ENCODE measurements at places on chromosomes 6 and 20.

- no peak for DNase-seq
These were observed 34.3 kb upstream of the MCUR1 start for GRCh38 chr6:13848522-13849150.

DNA sequence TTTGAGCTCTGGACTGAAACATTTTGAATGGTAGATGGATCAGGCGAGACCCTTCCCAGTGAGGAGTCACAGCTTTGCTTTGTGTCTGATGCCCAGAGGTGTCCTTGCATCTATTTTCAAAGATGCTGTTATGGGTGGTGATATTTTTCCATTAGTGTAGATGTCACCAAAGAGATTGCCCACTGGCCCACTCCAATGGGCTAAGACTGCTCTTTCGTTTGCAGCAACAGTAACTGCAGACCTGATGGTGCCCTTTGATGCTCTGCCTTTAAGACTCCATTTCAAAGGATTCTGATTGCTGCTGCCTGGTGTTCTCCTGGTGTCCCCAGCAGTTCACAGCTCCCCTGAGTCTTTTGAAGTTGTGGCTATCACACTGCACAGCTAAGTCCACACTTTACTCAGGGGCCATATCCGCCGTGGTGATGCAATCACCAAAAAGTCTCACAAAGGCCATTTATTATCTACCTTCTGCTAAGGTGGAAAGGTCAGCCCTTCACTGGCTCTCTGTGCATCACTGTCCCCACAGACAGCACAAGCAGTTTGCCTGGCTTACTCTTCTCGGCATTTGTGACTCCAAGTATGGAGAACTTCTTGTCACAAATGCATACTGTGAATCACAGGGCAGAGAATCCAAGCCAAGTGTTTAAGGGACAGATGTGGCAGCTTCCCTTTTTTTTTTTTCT is 56.4 kb downstream of the NOX3 start:
- no peak for DNase-seq

- DNase-seq: no peak
These were observed 59.9 kb upstream of the TINAG start for GRCh38 chr6:54248319-54248718.

DNA sequence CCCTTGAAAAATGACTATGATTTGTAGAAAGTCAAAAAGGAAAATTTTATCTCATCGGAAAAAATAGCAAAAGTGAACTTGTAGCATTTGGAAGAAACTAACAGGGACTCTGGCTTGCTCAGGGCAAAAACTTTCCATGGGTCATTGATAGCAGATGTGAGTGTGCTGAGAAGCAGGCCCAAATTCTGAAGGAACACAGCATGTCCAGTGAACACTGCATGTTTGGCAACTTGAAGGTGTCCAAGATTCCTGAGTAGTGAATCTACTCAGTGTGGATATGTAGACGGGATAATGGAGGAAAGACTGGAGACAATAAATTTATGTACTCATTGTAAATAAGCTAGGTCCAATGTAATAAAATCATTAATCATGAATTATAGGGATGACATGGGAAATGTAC is 8.2 kb downstream of the SLC17A2 start:
- DNase-seq: no peak

DNA sequence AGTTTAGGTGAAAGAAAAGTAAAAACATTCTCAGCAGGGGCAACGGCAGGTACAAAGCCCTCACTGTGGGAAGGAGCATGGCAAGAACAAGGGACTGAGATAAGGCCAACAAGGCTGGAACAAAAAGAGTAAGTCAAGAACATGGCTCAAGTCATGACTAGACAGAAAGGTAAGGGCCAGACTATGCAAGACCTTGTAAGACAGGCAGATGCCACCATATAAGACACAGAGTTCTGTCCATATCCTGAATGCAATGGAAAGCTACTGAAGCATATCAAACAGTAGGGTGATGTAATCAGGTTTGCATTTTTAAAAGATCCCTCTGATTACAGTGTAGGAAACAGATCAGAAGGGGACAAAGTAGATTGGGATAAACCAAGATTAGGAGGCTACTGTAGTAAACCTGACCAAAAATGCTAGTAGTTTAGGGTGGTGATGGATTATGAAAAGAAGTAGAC is 5.5 kb downstream of the REV3L start:
- DNase-seq: no peak

- no peak for DNase-seq
These were observed 102.6 kb downstream of the PLG start for GRCh38 chr6:160804639-160805038.

DNA sequence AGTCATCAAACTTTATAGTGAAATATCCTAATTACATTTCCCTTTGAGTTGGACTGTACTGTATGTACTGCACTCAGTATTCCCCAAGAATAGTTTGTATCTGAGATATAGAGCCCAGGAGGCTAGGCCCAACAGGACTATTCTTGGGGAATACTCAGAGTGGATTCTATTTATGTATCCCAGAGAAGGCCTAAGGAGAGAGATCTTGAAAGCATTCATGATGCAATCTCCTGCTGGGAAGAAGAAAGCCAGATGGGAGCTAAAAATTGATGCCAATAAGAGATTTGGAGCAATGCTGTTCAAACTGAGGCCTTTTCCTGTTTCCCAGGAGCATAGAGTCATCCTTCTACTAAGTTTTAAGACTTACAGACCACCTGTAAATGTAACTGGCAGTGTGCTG is 452.1 kb upstream of the PLCB4 start:
- no peak for DNase-seq

- no peak for DNase-seq
These were observed 21.9 kb downstream of the TBXT start for GRCh38 chr6:166145751-166146150.

- DNase-seq: no peak
These were observed 17.5 kb downstream of the TMEM244 start for GRCh38 chr6:129843573-129843972.

GRCh38 chr20:6496874-6497273 is 270.6 kb upstream of the BMP2 start:
- DNase-seq: no peak
